ENCODE measurements at places on chromosomes 13 and 19. TPM values are rescaled to one million over a fixed set of nuclear protein-coding genes. Genes with fewer than 3 reads are reported as not detected.

- DNase-seq, result no peak
Measured at GRCh38 chr19:58083021-58083420, 15.0 kb downstream of the ZSCAN18 start.

DNA sequence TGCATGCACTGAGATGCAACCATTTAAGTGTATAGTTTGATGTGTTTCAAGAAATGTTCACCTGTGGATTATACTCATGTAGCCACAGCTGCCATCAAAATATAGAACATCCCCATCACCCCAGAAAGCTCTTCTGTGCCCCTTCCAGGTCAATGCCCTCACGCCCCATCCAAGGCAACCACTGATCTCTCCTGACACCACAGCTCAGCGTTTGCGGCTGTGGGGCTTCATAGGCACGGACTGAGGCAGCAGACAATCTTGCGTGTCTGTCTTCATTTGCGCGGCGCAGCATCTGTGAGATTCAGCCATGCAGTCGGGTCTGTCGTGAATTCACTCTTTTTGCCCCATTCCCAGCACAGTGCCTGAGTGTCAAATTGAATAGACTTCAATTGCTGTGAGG, 153.8 kb upstream of the UQCRFS1 start:
- no peak for DNase-seq

DNA sequence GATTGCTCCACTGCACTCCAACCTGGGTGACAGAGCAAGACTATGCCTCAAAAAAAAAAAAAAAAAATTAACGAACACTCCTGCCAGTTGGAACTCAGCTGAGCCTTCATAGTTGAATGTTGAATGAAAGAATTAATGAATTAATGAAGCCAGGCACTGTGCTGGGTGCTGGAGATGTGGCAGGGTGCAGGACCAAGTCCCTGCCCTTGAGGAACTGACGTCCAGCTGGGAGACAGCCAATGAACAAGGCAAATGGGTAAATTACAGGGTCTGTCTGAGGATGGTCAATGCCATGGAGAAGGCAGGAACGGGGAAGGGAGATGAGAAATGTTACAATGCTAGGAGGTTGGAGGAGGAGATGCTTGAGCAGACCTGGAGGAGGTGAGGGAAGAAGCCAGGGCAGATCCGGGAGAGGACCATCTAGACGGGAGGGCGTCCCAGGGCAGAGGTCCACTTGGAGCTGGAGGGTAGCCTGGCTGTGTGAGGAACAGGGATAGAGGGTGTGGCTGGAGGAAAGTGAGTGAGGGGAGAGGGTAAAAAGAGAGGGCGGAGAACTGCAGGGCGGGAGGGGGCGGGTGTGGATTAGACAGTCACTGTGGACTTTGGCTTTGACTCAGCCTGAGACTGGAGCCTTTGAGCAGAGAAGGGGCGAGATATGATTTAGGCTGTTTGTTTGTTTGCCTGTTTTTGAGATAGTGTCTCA, 16.8 kb upstream of the IGSF23 start:
- peak; percentile 68 for DNase-seq

DNA sequence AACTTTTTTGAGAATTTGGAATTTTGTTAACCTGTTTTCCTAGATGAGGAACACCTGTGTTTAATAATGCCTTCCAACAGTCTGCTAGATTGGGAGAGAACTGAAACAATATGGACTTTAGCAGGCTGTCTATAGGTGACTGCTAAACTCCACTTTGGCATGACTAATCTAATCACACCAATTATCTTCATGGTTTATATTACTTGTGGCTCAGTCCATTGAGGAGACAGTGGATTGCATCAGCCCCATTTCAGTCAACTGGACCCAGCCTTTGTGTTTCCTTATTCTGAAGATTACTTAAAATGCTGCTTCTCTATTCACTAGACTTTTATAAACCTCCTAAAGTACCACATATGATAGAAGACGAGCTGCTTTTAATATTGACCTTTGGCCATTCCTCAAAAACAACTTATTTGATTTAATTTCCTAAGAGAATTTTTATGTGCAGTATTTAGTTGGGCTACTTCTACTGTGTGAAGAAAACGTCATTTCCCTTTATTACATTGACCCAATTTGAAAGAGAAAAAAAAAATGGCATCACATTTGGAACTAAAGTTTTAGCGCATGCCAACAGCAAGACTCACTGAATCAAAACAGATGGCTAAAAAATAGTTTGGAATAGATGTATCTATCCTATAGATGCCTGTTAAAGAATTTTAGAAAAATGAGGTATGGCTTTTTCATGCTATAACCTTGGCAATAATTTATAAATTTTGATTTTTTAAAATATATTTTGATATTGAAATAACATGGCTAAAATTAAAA, 295.8 kb downstream of the NDFIP2 start:
- no peak for DNase-seq

- DNase-seq, result no peak
Measured at GRCh38 chr13:98275681-98276171, 98.7 kb upstream of the RNF113B start.

DNA sequence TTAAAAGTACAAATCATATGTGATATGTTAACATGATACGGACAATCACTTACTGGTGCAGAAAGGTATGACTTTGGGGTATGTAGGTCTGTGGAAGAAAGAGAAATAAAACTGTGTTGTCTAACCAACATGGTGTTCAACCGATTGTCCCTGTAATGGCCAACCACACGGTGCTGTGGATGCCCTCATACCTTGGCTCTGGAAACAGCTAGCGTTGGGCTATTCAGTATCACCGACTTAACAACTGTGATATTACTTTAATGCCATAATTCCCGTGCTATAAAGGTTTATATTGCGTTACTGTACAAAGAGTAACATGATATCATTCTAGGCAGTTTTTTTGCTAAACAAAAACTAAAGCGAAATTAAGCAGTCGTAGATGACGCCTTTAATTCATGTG, 448.3 kb downstream of the EFNB2 start:
- no peak for DNase-seq

The TMEM150B gene
- 0.45 TPM for polyA plus RNA-seq

Data from A549 (cell line).